Thoracic aorta endothelial cell (primary cell): ENCODE measurements at places on chromosomes 3 and 15. TPM values are rescaled to one million over a fixed set of nuclear protein-coding genes. Genes with fewer than 3 reads are reported as not detected.

The RSL24D1 gene
- total RNA-seq = 118 and 121 TPM in 2 replicates

The TMEM207 gene
- not detected in 2 replicates for total RNA-seq

The RAD18 gene
- 23.5 and 32.7 TPM in 2 replicates for total RNA-seq

The AADACL2 gene
- total RNA-seq = not detected in 2 replicates

The SERINC4 gene
- total RNA-seq = not detected in 2 replicates

The TMEM212 gene
- not detected in 2 replicates for total RNA-seq

The HCN4 gene
- not detected in 2 replicates for total RNA-seq

The GCSAM gene
- not detected in 2 replicates for total RNA-seq

The LRRC3B gene
- not detected in 2 replicates for total RNA-seq

The FSD2 gene
- total RNA-seq = under 0.01 TPM in 1 of 2 replicates, not detected in the other

The THBS1 gene
- total RNA-seq = 5,331 and 6,138 TPM in 2 replicates

The FRMD5 gene
- 9.2 and 25.8 TPM in 2 replicates for total RNA-seq

The APBA2 gene
- 30.1 and 37.3 TPM in 2 replicates for total RNA-seq

The PLA2G4D gene
- not detected in 2 replicates for total RNA-seq

The PARP15 gene
- total RNA-seq = 0.53 and 0.57 TPM in 2 replicates

The BFSP2 gene
- not detected in 2 replicates for total RNA-seq

The ARL14 gene
- 0.22 TPM in 1 of 2 replicates, not detected in the other for total RNA-seq

The FYCO1 gene
- total RNA-seq = 20.5 and 25.1 TPM in 2 replicates

The DNAH1 gene
- 2.7 and 2.9 TPM in 2 replicates for total RNA-seq

The NOP10 gene
- 205 and 280 TPM in 2 replicates for total RNA-seq

The NR1D2 gene
- total RNA-seq = 31.2 and 37.5 TPM in 2 replicates

The TNK2 gene
- 14.9 and 15.2 TPM in 2 replicates for total RNA-seq

The AGTR1 gene
- total RNA-seq = not detected in 2 replicates

The SCN11A gene
- total RNA-seq = 0.14 and 0.27 TPM in 2 replicates

The CXCR6 gene
- total RNA-seq = not detected in 2 replicates

The ZIC1 gene
- total RNA-seq = 1.7 TPM in 1 of 2 replicates, not detected in the other

The CLDN16 gene
- total RNA-seq = not detected in 2 replicates

The SLC28A2 gene
- total RNA-seq = not detected in 2 replicates

The POTEB gene
- total RNA-seq = not detected in 2 replicates

The GADL1 gene
- total RNA-seq = 0.14 and 1.1 TPM in 2 replicates

The NR1I2 gene
- total RNA-seq = not detected in 2 replicates

The P2RY13 gene
- total RNA-seq = not detected in 2 replicates
